8988T (cell line): ENCODE measurements at places on chromosomes 2 and 18.

DNA sequence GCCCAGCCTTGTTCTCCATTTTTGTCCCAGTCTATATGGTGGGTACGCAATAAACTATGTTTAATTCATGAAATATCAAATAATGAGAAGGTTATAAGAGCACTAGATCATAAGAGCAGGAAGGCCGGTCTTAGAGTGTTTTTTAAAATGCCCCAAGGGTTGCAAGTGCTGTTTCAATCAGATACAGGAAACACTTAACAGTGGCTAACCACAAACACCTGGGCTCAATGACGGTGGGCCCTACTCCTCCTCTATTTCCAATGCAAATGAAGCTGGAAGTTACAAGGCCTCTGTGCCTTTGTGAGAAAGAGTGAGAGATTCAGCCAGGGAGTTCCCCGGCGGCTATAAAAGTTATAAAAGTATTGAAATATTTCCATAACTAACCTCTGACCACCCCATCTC is 18.9 kb upstream of the WDR33 start:
- DNase-seq, result no peak

DNA sequence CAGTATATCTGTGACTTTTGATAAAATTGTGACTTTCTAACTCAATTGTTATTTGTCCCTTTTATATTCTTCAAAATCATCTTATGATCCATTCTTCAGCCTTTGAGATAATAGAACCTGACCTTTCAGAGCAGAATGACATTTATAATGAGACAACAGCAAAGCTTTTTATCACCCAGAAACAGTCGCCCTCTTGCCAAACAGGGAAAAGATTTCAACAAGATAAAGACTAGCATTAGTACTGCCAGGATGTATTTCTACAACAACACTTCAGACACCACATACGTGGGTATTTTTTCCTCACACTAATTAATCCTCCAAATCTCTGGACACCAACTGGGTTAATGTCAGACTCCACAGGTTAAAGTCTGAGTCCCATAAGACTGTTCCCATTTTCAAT is 249.0 kb downstream of the ZNF804A start:
- no peak for DNase-seq

DNA sequence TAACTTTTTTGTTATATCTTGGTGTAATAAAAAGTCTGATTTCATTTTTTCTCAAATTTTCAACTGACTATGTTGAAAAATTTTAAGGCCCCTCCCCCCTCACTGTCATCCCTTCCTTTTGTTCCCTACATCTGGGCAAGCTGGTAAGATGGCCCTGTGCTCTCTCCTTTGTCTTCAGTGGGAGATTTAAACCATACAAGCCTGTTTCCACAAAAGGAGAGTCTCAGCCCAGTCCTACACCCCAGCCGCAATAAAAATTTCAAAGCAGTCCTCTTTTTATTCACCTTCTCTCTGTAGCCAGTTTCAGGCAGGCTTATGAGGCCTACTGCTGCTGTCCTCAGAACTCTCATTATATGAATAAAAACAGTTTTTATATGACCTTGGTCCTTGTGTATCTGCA is 630.5 kb downstream of the CBLN2 start:
- no peak for DNase-seq

GRCh38 chr2:1997409-1997808 is 253.1 kb upstream of the PXDN start:
- no peak for DNase-seq

DNA sequence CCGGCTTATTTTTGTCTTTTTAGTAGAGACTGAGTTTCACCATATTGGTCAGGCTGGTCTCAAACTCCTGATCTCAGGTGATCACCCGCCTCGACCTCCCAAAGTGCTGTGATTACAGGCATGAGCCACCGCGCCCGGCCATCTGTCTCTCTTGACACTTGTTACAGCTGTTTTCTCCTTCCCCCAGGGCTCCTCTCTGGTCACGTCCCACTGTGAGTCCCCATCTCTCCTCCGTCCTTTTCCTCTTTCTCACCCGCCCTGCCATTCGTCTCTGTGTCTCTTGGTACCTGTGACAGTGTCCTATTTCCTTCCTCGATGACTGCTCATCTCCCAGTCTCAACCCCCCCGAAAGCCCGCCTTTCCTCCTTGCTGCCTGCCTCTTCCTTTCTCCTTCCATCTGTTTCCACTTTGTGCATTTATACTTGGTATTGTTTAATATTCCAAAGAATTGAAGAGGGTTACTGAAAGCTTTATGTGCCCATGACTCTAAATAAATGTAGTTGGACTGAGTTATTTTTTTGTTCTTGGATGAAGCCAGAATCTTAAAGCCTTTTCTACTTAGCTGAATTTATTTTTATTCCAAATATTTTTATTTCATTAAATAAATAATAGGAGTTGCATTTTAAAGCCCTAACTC is 241.5 kb downstream of the SH3RF3 start:
- DNase-seq, result no peak
